ENCODE measurements at places on chromosomes 16 and 17.

GRCh38 chr16:85851034-85851785, 47.8 kb upstream of the IRF8 start:
- no peak for DNase-seq

DNA sequence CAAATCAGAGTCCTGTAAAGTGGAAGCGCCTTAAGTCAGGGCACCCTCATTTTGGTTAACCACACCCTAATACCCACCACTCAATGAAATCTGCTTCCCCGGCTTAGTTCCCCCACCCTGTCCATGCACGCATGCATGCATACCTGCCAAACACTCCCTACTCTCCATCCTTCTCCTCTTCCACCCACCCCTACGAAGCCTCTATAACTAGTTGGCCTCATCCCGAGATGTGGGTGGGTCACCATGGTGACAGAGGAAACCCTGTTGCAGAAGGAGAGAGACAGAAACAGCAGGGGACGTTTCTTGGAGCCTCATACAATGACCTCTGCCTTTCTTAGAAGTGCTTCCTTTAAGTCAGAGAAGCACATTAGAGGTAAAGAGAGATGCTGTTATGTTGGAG, 46.8 kb upstream of the DNAH9 start:
- no peak for DNase-seq

DNA sequence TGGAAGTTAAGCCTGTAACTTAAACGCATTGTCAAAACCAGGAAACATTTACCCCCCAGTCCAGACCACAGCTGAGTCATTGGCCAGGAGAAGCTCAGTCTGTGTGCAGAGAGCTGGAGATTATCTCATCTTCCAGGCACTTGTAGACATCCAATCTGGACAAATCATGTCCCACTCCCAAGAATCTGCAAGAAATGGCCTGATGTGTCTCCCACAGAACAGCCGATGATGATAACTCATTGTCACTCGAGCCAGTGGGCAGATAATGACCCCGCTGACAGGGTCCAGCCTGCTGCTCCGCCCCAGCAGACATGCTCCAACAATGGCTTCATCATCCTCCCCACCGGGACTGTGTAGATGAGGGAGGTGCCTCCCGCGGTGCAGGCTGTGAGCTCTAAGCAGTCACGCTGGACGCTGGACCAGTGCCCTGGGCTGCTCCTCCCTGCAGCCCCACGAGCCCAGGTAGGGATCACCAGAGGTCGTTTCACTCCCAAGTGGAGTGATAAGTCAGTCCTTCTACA, 322.5 kb downstream of the C16orf95 start:
- no peak for DNase-seq

DNA sequence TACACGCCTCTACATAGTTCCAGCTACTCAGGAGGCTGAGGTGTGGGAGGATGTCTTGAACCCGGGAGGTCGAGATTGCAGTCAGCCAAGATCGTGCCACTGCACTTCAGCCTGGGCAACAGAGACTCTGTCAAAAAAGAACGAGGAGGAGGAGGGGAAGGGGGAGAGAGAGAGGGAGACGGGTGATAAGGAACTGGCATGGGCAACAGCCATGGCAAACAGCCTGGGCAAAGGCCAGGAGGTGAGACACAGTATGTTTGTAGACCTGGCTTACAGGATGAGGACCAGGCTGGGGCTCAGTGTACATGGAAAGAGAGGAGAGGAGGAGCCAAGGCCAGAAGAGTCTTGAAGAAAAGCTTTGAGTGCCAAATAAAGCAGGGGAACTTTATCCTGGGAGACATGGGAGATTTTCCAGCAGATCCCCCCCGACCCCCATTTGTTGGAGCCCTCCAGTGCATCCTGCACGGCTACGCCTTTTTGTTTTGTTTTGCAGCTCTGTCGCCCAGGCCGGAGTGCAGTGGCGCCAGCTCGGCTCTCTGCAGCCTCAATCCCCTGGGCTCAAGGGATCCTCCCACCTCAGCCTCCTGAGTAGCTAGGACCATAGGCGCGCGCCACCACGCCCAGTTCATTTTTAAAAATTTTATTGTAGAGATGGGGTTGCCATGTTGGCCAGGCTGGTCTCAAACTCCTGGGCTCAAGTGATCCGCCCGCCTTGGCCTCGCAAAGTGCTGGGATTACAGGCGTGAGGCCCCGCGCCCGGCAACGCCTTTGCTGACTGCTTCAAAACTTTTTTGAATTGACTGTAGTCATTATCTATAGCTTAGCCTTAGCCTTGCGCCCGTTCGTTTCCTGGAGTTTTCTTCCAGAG, 1.3 kb upstream of the ALKBH5 start:
- DNase-seq: no peak

DNA sequence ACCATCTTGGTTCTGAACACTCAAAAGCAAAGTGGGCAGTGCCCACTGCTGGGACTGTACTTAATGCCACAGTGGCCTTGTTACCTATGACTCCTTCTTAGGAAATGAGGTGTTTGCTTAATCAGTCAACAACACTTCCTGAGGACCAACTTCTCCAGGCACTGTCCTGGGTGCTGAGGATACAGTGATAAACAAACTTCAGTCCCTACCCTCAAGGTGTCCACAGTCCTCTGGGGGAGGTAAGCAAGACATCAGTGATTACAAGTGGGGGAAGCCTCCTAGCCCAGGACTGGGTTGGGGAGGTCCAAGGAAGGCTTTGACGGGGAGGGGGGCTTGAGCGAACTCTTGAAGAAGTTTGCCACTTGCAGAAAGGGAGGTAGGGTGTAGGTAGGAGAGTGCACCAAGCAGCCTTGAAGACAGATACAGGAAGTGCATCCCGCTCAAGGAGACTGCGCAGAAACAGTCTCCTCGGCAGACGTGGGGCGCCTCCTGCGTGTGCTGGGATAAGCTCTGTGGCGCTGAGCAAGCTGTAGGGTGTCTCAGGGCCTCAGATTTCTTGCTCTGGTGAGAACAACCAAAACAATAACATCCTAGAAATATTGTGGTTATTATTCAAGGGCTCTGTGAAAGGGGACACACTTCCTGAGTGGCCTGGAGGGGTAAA, 2.6 kb upstream of the ABCC3 start:
- no peak for DNase-seq

- no peak for DNase-seq
Measured at GRCh38 chr17:49223517-49224197, 6.9 kb downstream of the PHOSPHO1 start.

- DNase-seq: no peak
Measured at GRCh38 chr16:55955424-55955823, 80.3 kb upstream of the CES5A start.

- no peak for DNase-seq
Measured at GRCh38 chr16:46743232-46743719, 4.9 kb downstream of the MYLK3 start.

DNA sequence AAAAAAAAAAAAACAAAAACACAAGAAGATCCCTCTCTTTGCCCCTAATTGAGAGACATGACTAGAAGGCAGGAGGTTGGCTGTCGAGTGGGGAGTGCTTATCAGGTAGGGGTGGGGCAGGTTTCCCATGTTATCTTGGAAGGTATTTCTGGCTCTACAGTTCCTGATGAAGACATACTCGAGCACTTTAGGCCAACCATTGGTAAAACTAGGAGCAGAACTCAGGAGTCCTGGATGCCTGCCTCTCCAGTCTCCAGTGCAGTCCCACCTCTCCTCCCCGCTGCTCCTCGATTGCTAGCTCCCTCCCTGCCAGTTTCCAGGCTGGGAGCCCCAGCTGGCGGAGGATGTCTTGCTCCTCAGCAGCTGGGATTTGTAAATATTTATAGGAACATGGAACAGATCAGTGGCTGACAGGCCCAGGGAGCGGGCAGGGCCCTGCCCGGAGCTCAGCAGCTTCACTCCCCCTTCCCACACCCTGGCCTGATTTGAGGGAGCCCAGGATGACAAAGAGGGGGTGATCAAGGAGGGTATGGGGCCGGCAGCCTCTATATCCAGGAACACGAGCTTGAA, 11.4 kb upstream of the C1QL1 start:
- DNase-seq: no peak

GRCh38 chr17:350706-351448, 1.7 kb downstream of the RPH3AL start:
- no peak for DNase-seq

DNA sequence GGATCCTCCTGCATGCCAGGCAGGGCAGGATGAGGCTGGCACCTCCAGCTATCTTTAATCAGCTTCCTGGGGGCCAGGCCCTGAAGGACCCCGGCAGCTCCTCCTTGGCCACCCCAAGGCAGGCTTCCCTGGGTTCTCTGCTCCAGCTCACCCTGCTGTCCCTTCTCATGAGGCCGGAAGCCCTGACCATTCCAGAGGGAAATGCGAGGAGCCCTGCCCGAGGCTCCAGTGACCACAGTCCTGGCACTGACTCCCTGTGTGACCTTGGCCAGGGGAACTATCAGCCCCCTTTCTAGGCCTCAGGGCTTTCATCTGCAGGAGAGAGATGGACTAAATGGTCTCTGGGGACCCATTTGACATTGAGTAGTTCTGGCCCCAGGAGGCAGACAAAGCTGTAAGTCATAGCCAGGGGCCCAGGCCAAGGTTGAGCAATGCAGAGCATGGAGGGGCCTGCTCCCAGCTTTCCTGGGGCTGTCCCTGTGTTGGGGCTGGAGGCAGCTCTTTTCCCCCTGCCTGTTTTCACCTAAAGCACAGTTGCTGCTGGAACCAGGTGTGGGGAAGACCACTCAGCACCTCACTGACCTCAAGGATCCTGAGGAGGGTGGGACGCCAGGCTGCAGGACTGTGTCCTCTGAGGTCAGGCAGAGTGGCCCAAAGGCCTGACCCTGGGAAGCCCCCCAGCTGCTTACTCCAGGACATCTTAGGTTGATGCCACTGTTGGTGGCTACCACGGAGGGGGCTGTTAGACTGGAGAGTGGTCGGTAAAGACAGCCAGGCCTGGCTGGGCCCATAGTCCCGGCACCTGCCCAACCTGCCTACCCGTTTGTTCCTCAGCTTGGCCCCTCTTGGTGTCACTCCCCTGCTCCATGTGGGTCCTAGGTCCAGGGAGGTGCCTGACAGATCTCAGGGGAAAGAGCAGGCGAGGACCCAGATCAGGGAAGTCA, 8.1 kb downstream of the KCNH6 start:
- no peak for DNase-seq

GRCh38 chr17:34082404-34082803, 172.7 kb upstream of the CCL2 start:
- no peak for DNase-seq

- DNase-seq: no peak
Measured at GRCh38 chr17:68780596-68780995, 174.6 kb downstream of the ABCA8 start.

GRCh38 chr16:49453021-49453420, 79.4 kb downstream of the C16orf78 start:
- no peak for DNase-seq

- DNase-seq: no peak
Measured at GRCh38 chr16:86577314-86577971, 906 bp upstream of the FOXL1 start.

DNA sequence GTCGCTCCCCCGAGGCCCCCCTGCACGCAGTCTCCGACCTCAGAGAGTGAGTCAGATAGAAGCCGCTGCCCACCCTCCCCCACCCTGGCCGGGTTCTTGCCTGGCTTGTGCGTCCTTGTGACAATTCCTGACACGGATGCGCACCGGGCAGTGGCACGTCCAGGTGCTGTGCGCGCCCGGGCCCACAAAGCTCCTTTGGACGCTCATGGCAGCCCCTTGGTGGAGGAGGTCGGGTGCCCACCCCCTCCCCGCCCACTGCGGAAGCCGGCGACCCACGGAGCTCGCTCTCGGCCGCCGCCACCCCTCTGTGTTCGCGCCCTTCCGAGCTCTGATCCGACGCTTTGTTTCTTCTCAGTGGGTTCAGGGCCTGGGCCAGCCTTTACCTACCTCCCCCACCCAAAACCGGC, 662 bp upstream of the TUBB3 start:
- DNase-seq: peak; percentile 44

DNA sequence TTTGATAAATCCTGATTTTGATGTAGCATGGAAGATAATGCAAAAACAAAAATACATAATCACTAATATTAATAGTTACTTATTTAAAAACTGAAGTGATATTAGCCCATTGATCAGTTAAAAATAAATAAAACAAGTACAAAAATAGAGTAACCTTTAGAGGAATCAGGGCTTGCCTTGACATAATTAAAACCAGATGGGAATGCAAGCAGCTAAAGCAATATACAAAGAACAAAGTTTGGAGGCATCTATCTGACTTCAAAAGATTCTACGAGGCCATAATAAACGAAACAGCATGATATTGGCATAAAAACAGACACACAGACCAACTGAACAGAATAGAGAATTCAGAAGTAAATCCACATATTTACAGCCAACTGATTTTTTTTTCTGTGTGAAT, 15.0 kb upstream of the HEATR3 start:
- DNase-seq: no peak

DNA sequence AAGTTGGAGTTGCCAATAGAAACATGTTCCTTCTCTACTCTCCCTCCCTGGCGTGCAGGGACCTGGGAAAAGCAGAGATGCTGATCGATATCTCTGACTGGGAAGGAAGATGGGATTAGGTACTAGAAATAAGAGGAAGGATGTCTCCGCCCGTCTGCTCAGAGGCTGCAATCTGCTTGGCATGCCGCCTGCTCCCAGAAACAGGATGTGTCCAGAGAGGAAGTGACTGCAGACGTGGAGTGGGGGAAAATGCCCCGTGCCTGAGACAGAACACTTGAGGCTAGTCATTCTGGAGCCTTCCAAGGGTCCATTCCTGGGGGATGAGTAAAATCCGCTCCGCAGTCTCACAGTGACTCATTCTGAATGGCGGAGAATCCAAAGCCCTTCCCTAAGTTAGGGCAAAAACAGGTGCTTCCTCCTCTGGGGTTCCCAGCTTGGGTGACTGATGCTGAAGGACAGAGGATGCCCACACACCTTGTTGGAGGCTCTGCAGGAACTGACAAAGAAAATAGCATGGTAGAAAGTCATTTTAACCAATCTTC, 45.0 kb upstream of the SMURF2 start:
- DNase-seq: no peak

GRCh38 chr16:87350681-87351319, 32.8 kb downstream of the FBXO31 start:
- no peak for DNase-seq

DNA sequence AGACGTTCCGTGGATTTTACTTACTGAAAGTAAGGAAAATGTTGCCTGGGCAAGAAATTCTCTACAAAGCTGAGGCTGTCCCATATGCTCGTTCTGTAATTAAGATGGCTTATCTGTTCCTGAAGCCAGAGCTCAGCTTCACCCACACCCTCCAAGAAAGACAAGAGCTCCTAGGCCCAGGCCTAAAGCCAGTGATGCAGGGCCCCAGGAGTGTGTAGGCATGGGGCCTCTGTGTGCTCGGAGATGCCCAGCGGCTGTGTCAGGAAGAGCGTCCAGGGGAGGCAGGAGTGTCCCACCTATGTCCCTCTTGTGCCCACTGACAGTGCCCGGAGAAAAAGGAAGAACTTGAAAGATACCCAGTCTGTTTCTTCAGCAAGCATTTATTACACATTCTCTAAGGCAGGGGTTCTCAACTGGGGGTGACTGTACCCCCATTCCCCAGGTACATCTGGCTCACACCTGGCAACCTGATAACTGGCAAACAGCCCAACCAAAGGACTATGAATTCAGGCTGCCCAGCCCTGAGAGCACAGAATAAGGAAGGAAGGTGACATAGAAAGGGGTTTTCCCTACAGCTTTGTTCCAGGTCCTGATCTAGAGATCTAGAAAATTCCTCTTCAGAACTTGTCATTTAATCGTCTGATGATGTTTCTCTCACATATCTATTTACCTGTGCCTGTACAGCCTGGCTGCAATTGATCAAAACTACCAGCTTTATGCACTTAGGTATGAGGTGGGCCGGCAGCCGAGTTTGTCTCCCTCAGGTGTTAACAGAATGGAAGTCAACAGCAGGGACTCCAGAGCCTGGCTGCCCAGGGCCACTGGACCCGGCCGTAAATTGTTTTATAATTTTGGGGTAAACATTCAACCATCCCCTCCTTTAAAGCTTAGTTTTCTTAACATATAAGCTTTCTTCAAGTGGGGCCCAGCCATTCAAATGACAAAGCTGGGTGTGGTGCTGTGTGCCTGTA, 12.0 kb downstream of the SNN start:
- no peak for DNase-seq

Data from NCI-H1092 (cell line).